ENCODE measurements at places on chromosomes 5 and 9.
A peak's percentile ranks its signal among the peaks of the same experiment; 100 is the strongest.

GRCh38 chr9:113559834-113560800 lies 96.6 kb downstream of the RGS3 start:
- DNase-seq: no peak

DNA sequence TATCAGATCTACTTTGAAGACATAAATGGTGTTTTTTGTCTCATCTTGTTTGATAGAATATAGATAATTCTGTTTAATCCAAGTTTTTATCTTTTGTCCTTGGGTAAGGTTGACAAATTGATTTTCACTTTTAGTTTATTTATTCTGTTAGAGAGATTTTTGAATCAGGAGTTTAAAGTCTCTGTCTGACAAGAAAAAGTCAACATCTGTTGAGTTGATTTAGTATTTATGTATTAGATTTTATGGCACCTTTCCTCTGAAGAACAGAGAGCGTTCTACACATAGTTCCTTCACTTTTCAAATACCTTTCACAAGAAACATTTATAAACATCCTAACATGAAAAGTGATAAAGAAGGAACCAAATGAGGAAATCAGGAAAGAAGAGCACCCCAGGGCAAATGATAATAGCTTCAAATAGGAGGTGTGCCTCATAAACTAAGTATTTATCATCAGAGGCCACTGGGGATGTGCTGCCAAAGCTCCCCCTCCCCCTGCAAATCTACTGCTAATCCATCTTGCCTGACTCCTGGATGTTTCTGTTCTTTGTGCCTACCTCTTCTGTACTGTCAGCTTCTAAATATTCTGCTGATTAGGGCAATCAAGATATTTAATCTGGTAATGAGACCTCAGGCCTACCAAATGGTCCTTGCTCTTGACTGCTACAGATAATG lies 457.7 kb upstream of the CHD1 start:
- DNase-seq: no peak

GRCh38 chr5:131532031-131532640 lies 102.9 kb downstream of the RAPGEF6 start:
- DNase-seq: peak; percentile 56

DNA sequence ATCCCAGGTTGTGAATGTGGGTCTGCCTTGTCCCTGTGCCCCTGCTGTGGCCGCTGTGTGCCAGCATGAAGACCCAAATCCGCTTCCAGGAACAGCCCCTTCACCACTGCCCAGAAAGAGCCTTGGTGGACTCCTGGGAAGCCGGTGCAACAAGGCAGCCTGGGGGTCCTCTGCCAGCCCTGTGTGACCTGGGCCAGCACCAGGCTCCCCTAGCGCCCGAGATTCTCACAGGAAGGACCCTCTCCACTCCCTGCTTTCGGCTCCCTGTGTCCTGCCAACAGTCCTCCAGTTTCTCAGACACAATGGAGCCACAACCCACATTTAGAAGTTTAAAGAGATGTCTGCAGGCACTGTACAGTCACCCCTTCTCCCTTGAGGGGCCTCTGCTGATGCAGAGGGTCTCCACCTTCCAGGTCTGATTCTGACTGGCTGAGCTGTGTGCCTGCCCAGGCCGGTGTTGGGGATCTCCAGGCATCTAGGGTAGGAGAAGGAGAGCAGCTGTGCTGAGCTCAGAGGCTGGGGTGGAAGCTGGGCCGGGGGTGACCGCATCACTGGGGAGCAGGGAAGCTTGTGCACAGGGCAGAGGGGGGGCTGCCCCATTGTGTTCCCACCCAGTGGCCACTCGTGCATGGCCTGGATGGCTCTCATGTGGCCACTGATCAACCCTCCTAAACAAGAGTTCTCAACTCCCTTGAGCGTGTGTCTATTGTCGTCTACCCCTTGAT lies 174.0 kb downstream of the IRX2 start:
- no peak for DNase-seq

DNA sequence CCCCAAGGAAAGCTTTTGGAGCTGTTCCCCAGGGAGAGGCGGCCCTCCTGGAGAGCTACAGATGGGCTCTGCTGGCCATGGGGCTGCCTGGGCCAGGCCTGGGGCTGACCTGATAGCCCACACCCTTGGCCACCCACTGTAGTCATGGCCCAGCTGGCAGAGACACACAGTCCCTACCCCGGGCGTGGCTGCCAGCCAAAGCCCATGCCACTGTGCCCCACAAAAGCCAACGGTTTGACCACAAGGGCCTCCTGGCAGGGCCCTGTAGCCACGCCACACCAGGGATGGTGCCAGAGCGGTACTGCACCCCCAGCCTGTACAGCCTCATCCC lies 15.2 kb downstream of the NACC2 start:
- no peak for DNase-seq

DNA sequence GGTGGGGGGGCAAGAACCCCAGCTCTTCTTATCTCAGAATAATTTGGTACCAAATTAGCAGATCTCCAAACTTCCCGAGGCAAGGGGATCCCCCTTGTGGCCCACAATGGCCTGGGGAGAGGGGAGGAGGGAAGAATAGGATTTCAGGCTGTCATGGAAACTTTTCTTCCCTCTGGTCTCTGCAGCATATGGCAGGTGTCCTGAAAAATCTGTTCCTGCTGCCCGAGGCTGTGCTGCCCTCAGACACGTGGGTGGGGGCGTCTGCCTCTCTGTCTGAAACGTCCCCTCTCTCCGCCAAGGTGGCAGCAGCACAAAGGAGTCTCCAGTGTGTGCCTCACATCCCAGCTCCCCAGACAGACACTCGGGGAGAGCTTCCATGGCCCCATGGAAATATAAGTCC lies 34.0 kb downstream of the CCNJL start:
- DNase-seq: no peak

GRCh38 chr5:2617461-2617860 lies 134.0 kb downstream of the IRX2 start:
- no peak for DNase-seq

DNA sequence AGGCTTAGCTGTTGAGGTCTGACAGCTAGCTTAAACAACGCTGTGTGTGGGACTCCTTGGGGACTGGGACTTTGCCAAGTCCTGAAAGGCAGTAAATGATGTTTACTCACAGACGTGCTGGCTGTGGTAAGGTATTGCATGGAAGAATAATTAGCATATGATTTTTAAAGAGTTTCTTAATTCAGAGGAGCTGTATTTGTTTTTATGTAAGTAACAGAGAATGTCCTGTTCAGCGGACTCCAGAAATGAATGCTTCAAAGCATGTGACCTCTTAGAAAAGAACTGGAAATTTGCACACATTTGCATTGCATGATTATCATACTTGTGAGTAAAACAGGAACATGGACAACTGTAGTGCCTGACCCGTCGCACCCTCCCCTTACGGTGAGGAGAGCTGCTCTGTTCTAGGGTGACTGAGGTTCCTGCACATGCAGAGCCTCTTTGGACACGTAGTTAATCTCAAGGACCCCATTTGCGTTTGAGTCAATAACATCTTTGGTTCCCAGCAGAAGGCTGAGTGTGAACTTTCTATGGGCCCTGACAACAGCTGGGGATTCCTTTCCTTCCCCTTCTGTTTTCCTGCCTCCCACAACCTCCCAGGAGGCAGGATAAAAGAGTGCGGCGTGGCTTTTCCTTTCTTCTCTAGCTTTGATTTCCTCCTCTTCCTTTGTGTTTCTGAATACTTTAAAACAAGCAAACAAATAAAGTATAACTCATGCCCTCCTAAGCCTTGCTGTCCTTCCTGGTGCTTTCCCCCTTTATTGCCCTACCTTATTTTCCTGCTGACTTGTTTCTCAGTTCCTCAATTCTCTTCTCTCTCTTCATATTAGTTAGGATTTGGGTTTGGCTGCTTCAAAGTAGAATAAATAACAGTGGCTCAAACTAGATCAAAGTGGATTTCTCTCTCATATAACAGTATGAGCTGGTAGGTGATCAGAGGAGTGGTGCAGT lies 157.2 kb upstream of the CD180 start:
- DNase-seq: no peak

DNA sequence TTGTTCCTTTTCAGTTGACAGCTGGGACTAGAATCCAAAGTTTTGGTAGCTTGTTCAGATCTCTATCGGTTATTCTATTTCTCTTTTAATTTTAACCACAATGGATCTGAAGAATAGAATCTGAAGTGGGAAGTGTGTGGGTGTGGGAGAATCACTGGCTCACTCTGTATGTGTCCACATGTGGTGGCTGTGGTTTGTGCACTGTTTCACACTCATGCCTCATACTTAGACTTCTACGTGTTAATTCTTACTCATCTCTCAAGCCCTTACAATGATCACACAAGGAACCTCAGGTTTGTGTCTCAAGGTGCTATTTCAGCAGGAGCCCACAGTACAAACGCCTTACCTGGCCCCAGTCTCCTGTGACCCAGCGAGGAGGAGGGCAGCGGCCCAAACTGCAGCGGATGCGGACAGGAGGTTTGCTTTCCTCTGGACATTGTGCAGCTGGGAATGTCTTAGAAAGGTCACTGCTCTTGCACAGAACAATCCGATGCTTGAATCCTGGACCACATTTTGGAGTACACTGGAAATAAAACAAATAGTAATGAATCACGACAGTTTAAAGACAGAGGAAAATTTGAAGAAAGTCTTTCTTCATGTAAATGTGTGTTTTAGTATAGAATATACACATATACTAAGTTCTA lies 309.1 kb downstream of the ADAMTS6 start:
- peak; percentile 28 for DNase-seq

GRCh38 chr9:115957585-115957984 lies 196.0 kb upstream of the PAPPA start:
- DNase-seq: no peak

GRCh38 chr9:25813478-25813877 lies 135.2 kb upstream of the TUSC1 start:
- DNase-seq: no peak

GRCh38 chr5:41503310-41503709 lies 7.1 kb downstream of the PLCXD3 start:
- DNase-seq: peak; percentile 63

- DNase-seq: no peak
Measured at GRCh38 chr5:65695896-65696295, 26.0 kb downstream of the SGTB start.

GRCh38 chr5:120510098-120510637 lies 46.1 kb downstream of the PRR16 start:
- DNase-seq: no peak

- no peak for DNase-seq
Measured at GRCh38 chr5:67146574-67146973, 50.0 kb downstream of the CD180 start.

DNA sequence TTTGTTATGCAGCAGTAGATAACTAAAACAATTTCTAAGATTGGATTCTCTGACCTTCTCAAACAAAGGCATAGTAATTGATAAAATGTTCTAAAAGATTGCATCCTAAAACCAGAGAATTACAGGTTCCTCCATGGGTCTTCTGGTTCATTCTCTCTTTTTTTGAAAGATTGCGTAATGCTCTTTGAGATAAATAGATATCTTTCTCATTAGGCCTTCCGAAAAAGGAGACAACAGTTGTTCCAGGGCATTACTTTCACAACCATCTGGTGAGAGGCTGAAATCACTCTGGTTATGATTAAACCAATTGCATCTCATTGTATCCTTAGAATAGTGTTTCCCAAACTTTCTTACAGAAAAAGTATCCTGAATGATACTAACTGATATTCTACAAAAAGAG lies 174.7 kb upstream of the NREP start:
- DNase-seq: no peak

DNA sequence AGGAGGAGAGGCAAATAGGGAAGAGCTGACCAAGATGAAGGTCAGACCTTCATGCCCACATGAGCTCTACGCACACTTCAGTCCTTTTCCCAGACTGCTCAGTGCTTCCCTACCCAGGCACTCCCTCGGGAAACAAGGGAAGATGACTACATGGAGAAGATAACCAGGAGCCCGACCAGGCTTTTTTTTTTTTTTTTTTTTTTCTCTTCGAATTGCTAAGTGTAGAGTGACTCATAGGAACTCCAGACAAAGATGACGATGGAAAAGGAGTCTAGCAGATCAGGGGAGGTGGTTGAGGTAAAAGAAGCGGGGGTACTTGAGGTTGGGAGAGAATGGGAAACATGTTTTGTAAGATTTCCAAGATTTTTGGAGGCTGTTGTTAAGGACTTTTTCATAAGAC lies 526.1 kb downstream of the BNC2 start:
- peak; percentile 86 for DNase-seq

GRCh38 chr5:132480893-132481595 lies 9.5 kb downstream of the IRF1 start:
- DNase-seq: no peak

GRCh38 chr5:142827934-142828576 lies 57.9 kb downstream of the ARHGAP26 start:
- peak; percentile 38 for DNase-seq

DNA sequence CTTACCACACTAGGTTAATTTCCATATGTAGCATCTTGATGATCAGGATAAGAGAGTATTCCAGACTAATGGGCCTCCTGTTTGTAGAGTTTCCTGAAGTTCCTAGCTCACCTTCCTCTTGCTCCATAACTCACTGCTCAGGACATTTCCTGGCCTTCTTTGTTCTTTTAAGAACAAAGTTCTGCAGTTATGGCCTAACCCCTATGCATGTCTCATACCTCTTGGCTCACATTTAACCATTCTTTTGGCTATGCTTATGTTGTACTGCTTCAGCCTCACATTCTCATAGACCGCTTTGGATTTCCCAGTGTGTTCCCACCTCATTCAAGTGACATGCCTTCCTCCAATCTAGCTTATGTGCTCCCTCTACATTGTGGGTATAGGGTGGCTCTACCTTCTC lies 40.5 kb upstream of the HMGCS1 start:
- DNase-seq: no peak
